ENCODE measurements at places on chromosomes 12 and 14.

- no peak for DNase-seq
Measured at GRCh38 chr12:49954863-49955830, 4.6 kb downstream of the AQP2 start.

DNA sequence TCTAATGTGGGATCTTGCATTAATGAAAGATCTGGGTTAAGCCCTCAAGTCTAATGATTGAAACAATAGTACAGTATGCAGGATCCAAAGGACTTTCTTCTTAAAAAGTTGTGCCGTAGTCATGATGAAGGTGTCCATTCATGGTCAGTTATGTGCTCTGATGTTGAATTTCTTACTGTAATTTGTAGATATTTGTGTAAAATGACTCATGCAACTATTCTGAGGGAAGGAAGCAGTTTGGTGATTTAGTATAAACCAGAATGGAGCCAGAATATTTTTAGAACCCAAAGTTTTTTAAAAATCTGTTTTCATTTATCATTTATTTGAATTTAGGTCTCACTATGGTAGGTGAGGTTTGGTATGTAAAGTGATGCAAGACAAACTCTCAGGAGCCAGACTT is 151.2 kb downstream of the AKAP6 start:
- no peak for DNase-seq

GRCh38 chr12:51009056-51009440 is 17.1 kb downstream of the SLC11A2 start:
- no peak for DNase-seq

GRCh38 chr12:33876618-33877017 is 145.7 kb upstream of the ALG10 start:
- no peak for DNase-seq

DNA sequence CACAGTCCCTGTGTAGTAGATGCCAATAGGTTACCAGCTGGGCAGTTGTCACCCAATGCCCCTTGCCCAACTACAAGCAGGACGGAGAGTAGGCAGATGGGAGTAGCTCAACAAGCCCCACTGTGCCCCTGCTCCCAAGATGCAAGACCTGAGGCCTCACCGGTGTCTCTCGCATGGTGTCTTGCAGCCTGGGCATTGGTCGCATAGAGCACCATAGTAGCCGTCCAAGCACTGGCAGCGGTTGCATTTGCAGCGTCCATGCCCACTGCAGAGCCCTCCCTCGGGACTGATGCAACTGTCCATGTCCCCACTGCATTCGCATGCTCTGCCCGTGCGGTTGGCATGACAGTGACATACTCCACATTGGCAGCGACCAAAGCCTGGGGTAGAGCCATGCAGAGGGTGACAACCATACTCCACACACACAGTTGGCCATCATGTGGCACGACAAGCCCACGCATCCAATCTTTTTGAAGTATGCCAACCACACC is 11.9 kb upstream of the CSAD start:
- DNase-seq = no peak

DNA sequence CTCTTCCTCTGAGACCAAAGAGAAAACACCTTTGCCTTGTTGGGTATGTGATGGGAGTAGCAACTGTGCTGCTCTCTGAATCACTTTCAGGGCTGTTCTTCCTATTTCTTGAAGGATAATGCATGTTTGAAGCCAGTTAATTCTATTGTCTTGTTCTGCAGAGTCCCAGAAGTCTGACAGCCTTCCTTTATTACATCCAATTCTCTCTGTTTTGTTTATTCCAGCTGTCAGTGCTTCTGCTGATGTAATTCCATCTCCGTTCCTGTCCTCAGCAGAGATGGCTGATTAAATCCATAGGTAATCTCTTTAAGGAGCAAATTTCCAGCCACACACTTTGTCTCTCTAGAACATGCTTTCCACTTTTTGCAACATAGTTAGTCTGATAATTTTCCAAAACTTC is 59.7 kb downstream of the MGAT4C start:
- DNase-seq = no peak

- DNase-seq = no peak
Measured at GRCh38 chr12:116143909-116144308, 133.6 kb downstream of the MED13L start.

DNA sequence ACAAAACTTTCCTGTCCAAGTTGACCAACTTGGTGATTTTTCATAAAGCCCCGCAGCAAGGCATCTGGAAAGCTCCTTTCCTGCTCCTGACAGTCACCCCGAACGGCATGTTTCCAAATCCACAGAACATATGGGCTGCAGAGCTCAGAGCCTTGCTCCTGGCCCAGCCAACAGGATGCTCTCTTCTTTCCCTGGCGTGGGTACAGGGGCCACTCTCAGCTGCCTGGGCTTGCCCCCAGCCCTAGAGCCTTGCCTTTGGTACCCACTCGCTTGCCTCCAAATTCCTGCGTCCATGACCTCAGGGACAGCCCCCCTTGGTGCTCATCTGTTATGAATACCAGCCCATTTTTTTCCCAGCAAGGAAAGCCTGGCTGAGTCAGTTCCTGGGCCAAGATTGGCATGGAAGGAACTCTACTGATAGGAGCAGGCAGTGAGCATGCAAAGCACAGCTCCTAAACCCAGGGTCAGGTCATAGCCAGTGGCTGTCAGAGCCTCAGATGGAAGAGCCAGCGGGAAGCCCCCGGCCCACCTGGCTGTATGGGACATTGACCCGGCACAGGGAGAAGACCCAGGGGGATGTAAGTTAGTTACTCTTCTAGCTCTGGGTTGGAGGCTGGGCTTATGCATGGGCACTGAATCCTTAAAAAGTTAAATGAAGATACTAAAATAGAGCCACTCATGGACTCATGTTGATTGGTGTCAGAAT is 105.3 kb upstream of the RTL1 start:
- DNase-seq = no peak

DNA sequence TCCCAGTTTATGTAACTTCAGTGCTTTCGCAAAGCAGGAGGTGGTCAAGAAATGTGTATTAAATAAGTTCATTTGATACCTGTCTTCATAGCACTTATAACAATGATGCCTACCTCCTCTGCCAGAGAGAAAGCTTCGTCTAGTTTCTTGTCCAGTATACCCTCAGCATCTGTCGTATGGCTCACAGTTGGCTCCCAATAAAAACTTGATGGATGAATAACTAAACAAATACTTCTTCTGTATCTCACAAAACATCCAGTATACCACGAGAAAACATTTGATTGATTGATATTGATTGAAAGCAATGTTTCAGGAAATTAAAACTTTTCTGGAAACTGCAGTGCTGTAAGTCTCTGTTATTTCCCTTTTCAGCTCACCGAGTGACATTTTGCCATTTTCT is 26.9 kb upstream of the PTGDR start:
- no peak for DNase-seq

DNA sequence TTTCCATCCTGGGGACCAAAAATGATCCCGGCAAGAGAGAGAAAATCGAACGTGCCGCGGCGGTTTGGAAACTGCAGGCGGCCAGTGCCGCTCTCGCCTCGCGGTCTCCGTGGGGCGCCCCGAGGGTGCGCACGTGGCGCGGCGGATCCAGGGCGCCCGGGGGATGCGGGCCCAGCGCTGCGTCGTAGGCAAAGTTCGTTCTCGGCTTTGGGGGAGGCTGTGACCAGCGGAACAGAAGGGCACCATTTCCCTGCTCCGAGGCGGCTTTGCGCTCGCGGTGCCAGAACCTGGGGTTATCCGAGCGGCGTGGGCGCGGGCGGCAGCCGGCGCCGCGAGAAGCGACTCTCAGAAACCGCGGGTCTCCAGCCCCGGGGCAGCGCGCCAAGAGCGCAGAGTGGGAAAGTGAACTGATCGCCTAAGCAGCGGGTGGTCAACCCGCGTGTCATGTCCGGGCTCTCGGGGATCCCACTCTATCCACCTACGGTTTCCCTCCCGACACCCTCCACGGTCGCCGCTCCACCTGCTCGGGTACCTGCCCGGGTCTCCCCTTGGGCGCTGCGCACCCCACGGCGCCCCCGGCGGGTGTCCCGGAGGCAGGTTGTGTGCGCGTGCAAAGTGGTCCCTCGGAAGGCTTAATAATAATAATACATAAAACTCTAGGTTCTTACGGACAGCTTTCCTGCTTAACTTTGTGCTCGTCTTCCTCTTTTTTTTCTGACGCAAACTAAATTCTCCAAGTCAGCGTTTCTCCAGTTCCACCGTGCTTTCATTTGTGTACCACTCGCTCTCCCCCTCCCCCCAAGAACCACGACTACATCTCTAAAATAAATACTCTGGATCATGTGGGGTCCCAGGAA is 1.2 kb downstream of the ESRRB start:
- DNase-seq = peak; percentile 63

DNA sequence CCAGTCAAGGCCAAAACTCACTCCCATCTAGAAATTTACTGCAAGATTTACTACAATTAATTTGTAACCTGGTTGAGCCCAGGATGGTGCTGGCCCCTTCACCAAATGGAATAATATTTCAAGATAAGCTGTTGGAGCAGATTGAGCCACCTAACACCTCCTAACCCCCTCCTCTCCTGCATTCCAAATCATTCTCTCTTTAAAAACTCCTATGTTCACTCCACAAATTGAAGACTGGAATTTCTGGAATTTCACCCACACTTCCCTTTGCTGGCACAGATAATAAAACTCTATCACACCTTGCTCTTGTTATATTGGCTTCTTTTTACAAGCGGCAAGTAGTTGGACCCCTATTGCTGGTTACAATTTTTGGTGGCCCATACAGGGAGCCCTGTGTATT is 41.7 kb downstream of the MIS18BP1 start:
- no peak for DNase-seq

DNA sequence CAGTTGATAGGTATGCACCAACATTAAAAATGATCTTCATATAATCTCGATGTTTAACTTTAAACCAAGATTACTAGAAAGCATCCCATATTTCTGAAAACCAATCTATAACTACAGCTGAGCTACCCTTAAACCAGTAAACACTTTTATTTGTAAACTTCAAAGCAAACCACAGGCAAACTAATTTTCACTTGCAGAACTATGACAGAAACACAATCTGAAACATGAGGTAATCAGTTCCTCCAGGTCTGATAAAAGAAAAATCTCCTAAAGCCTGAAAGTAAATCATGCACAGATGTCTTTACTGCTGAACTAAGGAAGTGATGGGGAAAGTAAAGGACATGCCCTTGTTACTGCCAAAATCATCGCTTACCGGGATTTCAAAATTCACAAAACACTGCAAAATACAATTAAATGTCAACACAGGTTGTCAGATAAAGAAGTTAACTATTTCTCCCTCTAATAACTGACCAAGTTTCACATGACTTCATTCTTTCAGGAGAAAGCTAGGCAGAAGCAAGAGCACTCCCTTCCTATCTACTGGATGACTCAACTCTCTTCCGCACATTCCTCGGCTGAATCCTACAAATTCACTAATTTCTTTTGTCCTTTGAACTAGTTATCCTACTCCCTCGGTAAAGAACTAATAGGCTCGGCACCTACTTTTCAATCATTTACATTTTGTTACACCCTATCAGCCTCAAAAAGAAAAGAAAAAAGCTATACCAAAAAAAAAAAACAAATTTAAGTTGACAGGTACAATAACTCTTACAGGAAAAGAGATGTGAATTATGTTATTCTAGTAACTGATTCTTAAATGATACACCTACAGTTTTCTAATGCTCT is 1.4 kb downstream of the EEA1 start:
- peak; percentile 20 for DNase-seq

- peak; percentile 2 for DNase-seq
Measured at GRCh38 chr12:120936197-120936596, 32.0 kb upstream of the SPPL3 start.
